Hematopoietic multipotent progenitor cell treated with erythropoietin and hydrocortisone succinate and interleukin-3 and kit ligand, for 15 days (in vitro differentiated cells): ENCODE measurements at places on chromosomes 12 and 14.
A peak's percentile ranks its signal among the peaks of the same experiment; 100 is the strongest.

DNA sequence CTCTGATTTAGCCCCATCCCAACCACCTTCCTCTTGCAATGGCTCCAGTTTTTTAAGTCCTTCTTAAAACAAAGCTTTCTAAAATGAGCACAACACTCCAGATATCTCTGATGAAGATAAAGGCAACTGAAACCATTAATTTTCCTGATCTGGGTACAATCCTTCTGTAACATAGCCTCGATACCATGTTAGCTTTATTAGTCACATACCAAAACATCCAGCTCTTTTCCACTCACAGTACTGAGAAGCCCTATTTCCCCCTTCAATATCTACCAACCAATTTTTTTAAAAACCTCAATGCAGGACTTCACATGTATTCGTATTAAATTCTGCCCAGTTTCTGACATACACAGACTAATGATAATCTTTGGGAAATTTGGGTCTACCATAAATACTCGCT lies 105.9 kb downstream of the MED13L start:
- DNase-seq: no peak

DNA sequence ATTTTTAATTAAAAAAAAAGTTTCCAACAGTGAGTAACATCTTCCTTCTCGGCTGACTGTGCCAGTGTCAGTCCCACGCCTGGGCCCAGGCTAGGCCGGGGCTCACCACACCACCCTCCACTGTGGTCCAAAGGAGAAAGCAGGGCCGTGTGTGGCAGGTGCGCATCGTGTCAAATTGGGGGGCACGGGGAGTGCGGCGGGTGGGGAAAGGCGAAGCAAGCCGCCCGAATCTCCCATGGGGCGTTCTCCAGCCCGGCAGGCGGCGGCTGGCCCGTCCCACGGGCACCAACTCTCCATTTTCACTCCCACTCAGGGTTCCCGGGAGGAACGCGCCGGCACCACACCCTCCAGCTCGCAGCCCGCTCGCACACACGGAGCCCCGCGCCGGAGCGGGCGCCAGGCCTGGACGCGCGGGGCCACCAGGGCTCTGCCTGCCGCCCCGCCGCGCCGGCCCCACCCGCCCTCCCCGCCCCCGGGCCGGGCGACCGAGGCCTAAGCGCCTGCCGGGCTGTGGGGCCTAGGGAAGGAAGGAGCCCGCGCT lies 604 bp downstream of the EEA1 start:
- DNase-seq: no peak

DNA sequence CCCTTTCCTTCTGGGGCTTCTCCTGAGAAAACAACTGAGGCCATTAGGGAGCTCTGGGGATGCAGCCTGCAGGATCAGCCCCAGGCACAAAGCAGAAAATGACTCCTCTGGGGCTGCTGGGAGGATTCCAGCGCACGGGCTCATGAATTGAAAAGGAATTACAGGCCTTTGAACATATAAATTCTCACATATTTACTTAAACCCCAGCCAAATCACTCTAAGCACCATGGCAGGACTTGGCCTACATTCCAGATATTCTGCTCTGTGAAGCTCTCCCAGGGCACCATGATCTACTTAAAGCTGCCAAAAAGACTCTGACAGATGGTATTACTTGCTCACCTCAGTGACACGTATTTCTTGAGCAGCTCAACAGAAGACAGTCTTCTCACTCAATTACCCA lies 87.2 kb downstream of the ZFC3H1 start:
- no peak for DNase-seq

DNA sequence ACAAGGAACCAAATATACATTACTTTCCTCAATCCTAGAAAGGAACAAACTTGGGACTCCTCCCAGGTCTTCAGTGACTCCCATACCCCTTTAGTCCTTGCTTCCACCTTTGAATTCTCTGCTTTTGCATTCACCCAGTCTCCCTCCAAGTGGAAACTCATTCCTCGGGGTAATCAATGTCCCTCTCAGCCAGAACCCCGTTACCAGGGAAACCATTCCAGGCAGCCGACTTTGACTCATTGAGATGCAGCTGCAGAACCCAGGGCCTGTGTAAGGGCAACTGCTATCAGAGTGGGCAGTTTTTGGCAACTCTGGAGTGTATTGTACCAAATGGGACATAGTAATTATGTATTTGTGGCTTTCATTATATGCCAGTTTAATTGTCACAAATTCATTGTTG lies 186.2 kb downstream of the NRXN3 start:
- DNase-seq: no peak

- no peak for DNase-seq
Measured at GRCh38 chr14:73796893-73797542, 54.6 kb upstream of the PTGR2 start.

DNA sequence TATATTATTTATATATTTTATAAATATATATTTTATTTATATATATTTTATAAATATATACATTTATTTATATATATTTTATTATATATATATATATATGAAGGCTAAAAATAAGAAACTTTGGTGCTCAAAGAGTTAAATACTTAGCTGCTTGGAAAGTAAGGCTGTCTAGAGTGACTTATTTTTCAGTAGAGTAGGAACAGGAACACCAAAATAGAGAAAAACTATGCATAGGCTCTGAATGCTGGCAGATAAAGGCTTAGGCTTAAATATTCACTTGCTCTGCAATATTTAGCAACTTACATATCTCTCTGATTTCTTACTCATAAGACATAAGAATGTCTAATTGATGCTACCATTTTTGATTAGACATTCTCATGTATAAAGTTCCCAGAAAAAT lies 991.2 kb downstream of the VRK1 start:
- DNase-seq: no peak

GRCh38 chr12:12788131-12788530 lies 2.7 kb downstream of the APOLD1 start:
- no peak for DNase-seq

GRCh38 chr12:14261096-14261495 lies 104.4 kb upstream of the ATF7IP start:
- no peak for DNase-seq

DNA sequence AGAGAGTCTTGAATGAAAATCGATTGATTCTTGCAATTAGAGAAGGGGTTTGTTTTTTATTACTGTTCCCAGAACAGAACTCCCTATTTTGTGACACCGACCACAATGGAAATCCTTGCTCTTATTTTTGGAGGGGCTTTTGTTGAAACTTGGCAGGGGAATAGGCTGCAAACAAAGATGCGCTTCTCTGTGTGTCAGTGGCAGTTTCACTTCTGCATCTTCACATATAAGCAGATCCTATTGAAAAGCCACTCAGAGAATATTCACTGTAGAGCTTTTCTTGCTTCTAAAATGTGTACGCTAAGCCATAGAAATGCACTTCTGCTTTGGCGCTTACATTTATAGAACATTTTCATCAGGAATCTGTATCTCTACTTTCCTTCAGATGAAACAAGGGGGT lies 1822.4 kb upstream of the SEL1L start:
- DNase-seq: no peak

DNA sequence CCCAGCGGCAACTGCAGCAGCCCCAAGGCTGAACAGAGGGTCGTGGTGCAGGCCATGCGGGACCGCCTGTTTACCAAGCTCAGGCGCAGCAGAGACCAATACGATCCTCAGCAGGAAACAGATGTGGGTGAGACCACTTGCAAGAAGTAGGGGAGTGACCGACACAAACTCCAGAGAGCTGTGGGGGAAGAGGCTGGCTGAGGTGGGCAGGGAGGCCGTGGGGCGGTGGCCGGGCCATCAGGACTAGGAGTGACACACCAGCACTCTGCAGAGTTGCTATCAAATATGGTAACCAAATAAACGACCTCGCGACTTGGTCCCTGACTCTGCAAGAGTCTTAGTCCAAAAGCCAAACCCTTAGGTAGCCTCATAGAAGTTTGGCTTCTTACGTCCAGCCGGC lies 30.6 kb downstream of the AMN start:
- DNase-seq: no peak

DNA sequence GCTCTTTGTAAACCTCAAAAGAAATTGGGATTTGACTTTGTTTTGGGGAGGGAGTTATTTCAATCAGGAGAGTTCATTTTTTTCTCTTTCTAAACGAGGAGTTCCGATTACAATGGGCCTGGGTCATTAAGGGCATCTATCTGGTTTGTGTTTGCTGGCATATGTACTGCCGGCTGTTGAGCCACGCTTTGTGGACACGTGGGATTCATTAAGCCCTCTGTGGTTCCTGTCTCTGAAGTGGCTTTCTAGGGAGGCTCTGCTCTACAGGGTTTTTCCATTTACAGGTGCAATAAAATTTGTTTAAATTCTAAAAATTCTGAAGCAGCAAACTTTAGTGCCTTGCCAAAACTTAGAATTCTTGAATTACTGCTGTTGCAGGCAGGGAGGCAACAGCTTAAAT lies 57.9 kb downstream of the GNS start:
- no peak for DNase-seq

GRCh38 chr14:105197211-105197641 lies 16.1 kb upstream of the NUDT14 start:
- no peak for DNase-seq

- DNase-seq: peak; percentile 61
Measured at GRCh38 chr12:116164250-116165035, 113.0 kb downstream of the MED13L start.

DNA sequence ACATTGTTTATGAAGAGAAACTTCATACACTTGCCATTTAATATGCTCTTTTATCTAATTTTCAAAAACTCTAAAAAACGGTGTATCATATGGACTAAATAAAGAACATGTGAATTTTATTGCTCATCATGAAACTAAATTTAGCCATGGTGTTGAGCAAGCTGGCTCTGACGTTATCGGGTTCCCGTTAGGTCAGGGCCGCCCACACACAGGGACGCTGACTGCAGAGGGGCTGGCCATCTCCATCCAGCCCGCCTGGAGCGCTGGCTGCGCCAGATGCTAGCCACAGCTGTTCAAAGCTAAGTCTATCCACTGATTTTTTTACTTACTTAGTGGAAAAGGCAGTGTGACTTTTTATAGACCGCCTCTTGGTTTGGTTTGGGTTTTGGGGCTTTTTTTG lies 36.5 kb upstream of the DYNC1H1 start:
- DNase-seq: no peak

DNA sequence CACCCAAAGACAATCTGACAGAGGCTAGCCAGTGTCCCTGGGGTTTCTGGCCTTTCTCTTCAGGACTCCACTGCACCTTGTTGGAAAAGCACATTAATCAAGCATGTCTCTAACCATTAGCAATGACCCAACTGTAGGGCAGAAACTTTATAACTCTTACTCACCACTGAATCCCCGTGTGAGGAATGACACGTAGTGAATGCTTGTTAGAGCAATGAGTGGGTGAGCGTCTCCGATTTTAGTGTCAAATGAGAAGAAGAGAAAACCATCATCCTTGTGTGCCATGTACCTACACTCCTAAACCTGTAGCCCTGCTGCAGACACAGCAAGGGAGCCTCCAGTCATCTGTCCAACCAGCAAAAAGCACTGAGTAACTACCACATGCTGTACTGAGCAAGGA lies 56.5 kb upstream of the GPR68 start:
- DNase-seq: no peak

DNA sequence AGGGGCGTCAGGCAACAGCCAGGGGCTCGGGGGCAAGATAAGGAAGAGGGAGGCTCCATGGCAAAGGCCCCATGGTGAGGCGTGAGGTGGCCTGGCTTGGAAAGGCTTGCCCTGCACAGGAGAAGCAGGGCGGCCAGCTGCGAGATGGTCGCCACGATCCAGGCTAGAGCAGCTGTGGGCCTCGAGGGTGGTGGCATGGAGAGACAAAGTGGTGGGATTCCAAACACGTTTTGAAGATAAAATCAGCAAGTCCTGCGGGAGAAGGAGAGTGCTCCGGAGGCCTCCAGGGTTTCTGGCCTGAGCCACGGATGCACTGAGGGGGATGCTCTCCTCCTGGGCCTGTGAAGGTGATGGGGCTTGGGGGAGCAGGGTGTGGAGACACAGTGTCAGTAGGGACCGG lies 20.5 kb upstream of the DLK1 start:
- DNase-seq: no peak

- DNase-seq: no peak
Measured at GRCh38 chr12:122984612-122985337, 4.3 kb downstream of the ARL6IP4 start.

- no peak for DNase-seq
Measured at GRCh38 chr14:71411738-71412137, 504.5 kb downstream of the PCNX1 start.
